ENCODE measurements at places on chromosomes 12 and 14. TPM values are rescaled to one million over a fixed set of nuclear protein-coding genes. Genes with fewer than 3 reads are reported as not detected.

DNA sequence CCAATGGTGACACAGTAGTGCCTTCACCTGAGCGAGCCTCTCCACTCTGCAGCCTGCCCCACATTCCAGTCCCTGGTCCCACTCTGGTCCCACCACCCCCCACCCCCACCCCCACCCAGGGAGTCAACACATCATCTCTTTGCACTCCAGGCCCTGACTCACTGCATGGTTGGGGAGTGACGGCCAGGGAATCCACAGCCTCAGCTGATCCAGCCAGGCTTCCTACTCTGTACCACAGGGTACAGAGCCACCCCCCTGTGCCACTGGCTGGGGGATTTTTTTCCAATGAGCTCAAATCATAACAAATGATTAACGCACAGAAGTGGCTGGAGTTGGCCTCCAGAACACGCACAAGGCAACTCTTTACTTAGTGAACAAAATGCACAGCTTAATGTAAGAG is 233.7 kb downstream of the NTF3 start:
- no peak for DNase-seq

DNA sequence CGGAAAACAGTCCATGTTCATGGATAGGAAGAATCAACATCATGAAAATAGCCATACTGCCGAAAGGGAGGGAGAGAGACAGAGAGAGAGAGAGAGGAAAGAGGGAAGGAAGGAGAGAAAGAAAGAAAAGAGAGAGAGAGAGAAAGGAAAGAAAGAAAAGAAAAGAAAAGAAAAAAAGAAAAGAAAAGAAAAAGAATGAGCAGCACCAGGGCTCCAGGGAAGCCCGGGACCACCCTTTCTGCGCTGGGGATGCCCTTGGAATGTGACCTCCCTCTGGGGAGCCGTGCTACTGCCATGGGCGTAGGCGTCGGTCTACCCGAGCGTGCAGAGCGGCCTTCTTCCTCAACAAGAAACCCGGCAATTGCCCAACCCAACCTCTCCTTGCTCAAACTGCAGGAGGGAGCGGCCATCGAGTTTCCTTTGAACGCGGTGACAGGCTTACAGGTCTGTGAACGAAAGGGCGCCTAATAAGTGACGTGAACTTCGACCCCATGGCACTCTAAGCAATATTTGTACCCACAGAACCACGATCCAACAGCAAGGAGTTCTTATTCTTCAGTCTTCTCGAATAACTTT is 16.9 kb downstream of the OR6S1 start:
- DNase-seq, result peak; percentile 29

MAP3K9 gene
- total RNA-seq, result 11.2 TPM

CLECL1 gene
- not detected for total RNA-seq

- DNase-seq, result no peak
Measured at GRCh38 chr14:59823179-59823578, 47.4 kb downstream of the RTN1 start.

NFATC4 gene
- total RNA-seq, result 47.8 TPM

DNA sequence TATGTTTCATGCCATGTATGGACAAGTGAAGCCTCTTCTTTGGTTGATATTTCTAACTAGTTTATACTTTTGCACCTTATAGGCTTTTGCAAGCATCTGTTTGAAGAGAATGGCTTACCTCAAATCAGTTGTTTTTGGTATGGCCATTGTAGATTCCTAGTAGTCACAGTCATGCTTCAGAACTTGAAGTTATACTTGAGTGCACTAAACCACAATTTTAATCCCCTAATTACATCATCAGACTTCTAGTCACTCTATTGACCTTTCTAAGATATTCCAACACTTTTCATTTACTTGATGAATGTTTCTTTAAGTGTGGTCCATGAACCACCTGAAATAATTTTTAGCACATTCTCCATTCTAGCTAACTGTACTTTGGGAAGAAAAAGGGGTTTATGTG is 18.6 kb upstream of the KLRB1 start:
- no peak for DNase-seq

DNA sequence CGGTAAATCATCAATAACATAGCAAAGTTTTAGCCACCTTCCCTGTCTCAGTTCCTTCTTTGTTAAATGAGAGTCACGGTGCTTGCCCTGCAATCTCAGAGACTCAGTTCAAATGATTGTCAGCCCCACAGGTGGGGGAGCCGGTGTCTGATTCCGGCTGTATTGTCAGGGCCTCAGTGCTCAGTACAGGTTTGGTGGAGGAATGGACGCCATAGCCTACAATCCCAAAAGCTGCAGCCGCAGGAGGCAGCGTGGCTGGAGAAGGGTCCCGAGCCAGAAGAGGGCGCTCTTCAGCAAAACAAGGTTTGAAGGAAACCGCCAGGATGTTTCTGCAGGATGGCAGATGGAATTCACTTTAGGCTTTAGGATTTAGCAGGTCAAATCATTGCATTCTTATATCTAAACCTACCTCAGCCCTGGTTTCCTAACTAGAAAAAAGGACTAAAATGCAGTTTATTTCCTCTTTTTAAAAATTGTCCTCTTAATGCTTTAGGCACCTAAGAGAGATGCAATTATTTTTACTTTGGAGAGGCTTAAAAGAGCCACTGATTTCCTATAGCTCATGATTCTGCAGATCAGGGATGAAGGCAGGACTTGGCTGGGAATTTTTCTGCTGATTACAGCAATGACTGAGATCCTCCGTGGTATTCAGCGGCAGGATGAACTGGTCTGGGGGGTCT is 29.2 kb downstream of the FOS start:
- DNase-seq, result peak; percentile 96

GRCh38 chr12:15044471-15044870 is 71.6 kb downstream of the PDE6H start:
- DNase-seq, result no peak

DNA sequence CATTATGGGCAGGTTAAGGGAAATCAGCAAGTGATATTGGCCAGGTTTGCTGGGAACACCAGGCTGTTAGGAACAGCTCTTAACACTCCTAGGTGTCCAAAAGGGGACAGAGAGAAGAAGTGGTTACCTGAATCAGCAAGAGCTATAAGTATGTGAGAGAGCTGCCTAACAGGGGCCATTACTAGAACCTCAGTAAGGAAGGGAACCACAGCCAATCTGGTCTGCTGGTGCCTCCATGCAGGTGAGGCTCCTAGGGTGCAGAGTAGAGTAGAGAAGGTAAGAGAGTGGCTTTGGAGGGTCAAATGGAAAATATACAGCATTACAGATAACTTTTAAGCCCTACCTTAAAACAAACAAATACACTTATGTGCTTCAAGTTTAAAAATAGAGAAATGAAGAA is 36.6 kb upstream of the CCT2 start:
- no peak for DNase-seq

SLCO1B1 gene
- 0.21 TPM for total RNA-seq

RHOJ gene
- 34.6 TPM for total RNA-seq

- DNase-seq, result no peak
Measured at GRCh38 chr14:89201645-89202044, 215.4 kb downstream of the FOXN3 start.

- no peak for DNase-seq
Measured at GRCh38 chr14:50089208-50089607, 27.2 kb downstream of the VCPKMT start.

GRCh38 chr14:83253870-83254269 is 1720.2 kb upstream of the SEL1L start:
- no peak for DNase-seq

IL22 gene
- not detected for total RNA-seq

DNA sequence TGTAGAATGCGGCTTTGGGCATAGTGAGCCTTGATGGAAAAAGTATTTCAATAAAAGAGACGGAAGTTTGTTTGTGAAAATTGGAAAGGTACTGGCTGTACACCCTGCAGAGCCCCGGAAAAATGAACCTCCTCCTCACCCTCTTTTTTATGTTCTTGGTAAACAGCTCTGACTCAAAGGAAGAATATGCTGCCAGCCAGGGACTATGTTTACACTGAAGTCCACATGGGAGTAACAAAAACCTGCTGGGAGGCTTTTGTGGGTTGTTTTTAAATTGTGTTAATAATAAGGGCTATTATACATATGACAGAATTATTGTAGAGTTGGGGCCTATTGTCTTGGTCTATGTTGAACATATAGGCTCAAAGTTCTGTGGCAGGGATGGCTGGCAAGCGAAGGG is 70.7 kb downstream of the TTC8 start:
- DNase-seq, result no peak
